NCI-H2227 treated with DMSO at 0.1 percent for 48 hours (cell line): ENCODE measurements at places on chromosomes 5 and 9.

- no peak for DNase-seq
Measured at GRCh38 chr9:107809871-107810460, 320.4 kb upstream of the KLF4 start.

GRCh38 chr9:138095813-138096518 lies 218.4 kb downstream of the CACNA1B start:
- no peak for DNase-seq

- DNase-seq: no peak
Measured at GRCh38 chr5:160221082-160221481, 8.2 kb upstream of the FABP6 start.

DNA sequence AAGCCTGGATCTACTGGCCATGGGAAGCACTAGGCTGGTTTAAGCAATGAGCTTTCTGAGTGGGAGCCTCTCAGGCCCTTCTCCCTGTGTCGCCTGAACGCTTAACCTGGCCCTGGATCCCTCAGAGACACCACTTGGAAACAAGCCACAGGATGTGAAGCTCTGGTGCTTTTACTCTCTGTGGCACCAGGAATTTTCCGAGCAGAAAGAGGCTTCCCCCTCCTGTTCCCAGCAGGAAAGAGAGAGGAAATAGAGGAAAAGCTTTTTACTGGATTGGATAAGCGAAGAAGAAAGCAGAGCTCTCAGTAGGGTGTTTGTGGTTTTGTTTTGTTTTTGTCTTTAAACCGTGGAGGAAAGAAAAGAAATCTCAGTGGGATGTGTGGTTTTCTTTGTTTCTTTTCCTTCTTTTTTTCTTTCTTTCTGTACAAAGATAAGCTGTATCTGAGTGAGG lies 34.5 kb downstream of the COL15A1 start:
- DNase-seq: no peak

GRCh38 chr9:124320062-124320973 lies 62.6 kb downstream of the NEK6 start:
- peak; percentile 32 for DNase-seq

GRCh38 chr9:34475097-34475496 lies 16.5 kb downstream of the DNAI1 start:
- no peak for DNase-seq

GRCh38 chr5:178182158-178182876 lies 4.9 kb downstream of the GMCL2 start:
- no peak for DNase-seq

DNA sequence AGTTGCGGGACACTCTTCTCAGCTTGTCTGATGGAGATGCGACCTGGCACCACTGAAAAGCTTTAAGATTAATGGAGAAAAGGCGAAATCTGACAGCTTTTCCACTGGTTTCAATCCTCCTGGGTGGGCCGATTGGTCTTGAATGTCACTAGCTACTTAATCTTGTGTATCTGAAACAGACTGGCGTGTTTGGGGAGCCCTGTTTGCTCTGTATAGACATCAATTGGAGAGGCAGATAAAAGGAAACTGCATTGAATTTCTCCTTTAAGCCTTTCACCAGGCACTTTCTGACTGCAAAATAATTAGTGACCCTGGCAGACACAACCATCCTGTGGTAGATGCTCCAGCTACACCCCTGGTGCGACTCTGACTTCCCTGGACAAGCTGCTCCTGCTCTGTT lies 224.2 kb downstream of the NDUFS4 start:
- DNase-seq: no peak

DNA sequence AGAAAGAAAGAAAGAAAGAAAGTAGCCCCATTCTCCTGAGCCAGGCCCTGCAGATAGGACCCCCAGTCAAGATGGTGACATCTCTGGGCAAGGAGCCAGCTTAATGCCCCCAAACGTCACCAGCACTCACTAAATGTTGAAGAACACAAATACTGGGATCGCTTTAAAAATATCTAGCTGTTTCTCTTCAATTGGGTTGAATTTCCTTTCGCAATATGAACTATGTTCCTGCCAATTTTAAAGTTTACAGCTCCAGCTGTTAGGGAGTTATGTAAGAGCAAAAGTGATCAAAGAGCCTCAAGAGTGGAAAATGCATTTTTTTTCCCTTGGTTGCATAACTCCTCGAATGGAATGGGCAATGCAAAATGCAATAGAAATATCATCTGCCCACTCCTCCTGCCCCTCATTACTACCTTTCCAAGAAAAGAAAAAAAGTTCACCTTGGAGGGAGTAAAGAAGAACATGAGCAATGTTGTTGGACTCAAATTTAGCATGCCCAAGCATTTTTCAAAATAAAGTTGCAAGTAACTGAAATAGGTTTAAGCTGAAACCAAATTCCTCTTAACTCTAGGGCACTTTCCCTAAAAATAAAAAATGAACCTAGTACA lies 244.2 kb upstream of the PIK3R1 start:
- DNase-seq: no peak

DNA sequence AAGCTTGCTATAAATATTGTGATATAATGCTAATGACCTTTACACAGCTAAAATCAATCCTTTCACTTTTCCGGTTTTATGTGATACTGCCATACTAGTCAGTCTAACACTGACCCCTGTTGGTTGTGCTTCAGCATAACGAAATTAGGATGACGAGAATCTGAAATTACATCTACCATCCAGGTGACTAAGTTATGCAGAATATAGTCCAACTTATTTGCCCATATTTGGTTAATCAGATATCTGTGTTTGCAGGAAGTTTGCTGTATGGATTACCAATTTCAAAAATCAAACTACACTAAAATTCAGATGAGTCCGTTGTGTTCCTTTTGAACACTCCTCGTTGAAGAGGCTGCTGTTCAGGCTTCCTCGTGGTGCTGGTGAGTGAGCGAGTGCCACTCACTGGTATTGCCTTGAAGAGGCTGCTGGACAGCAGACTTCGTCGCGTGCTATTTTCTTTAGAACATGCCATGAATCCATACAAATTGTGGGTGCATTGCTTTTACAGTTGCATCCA lies 32.5 kb downstream of the TENT4A start:
- no peak for DNase-seq

DNA sequence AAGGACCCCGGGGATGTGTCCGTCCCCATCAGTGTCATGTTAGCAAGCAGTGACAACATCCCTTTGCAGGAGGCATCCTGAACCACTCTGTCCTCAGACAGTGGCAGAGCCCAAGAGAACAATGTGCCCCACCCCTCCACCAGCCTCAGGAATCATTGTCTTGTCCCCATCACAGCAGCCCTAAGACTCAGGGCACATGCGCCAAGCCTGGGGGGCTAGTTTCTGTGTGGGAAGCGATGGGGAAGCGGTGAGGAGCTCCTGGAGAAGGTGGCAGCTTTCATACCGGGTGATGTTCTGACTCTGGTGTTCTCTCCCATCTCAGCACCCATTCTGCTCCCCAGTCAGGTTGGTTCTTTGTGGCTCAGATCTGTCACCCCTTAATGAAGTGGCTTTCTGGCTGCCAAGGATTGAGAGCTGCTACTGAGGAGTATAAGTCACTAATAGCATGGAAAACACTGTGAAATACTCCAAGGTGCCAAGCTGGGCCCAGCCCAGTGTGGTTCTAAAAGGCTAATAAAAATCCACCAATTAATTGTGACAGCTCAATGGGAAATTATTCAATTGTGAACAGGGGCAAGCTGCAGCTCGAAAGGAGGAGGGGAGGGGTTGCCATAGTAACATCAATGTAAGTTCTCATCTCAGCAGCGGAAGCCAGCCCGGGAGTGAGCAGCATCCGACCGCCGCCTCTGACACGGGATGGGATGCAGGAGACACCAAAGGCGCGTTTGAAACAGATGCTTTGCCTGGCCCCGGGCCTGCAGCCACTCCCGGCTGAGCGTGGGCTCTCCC lies 4.7 kb downstream of the QRFP start:
- DNase-seq: peak; percentile 3

- no peak for DNase-seq
Measured at GRCh38 chr9:127402401-127403090, 5.6 kb downstream of the SLC2A8 start.

DNA sequence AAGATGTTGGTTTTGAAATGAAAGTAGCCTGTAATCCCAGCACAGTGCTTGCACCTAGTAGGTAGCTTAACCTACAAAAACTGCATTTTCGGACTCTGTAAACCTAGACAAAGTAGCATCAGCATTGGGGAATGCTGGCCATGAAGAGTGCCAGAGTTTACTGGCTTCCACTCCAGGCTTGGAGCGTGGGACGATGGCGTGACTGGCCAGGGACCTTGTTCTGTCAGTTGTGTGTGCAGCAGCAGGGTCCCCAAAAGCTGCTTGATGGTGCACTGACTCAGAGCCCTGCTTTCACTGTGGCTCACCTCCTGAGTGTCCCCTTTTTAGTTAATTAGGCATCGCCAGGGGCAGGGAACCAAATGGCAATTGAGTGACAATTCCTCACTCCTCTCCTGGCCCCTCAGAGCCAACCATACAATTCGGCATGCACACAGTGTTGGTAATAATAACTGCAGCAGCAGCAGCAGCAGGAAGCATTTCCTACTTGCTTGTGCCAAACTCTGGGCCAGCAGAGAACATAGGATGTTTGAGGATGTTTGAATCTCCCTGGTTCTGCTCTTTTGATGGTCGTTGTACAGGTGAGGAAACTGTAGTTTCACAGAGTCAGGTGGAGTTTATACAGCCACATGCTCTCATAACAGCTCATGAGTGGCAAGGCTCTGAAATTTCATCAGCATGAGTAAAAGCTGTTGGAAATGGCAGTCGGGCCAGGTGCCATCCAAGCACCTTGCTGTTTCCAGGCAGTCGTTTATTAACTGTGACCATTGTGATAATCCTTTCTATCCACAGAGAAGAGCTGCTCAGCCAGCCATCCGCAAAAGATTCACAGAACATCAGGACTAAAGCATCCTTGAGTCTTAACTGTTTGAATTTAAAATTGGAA lies 4.2 kb downstream of the UBE2QL1 start:
- no peak for DNase-seq

GRCh38 chr9:95411054-95411892 lies 93.8 kb upstream of the FANCC start:
- no peak for DNase-seq

DNA sequence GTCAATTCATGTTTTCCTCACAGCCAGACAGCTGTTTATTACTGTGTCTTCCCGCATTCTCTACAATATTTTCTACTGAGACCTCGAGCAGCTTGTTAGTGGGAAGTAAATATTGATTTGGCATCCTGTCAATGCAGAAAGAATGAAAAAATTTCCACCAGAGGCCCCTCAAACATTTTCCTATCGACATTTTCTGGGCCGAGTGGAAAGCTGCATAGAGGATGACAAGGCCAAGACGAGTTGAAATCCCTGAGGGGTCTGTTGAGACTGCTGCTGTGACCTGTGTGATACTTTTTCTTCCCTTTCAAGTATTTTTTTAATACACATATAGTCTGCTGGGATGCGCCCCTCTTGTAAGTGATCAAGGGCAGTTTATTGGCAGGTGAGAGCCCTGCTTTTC lies 91.4 kb upstream of the SH3GL2 start:
- no peak for DNase-seq

GRCh38 chr5:109656829-109657228 lies 32.9 kb upstream of the MAN2A1 start:
- no peak for DNase-seq

DNA sequence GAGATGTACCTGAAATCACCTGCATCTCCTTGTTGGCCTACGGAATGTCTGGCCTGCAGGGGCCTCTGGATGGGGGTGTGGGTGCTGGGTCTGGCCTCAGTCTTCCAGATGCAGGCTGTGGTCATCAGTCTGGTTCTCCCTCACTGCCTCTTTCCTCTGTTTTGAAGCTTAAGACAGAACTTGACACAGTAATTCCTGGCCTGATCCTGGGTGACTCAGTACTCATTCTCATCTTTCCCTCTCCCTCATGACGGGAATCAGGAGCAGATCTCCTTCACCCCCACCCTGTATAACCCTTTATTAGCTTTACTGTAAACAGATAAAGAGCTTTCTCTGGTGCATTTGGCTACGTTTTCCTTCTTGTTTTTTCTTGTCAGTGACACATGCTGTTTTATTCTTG lies 89.3 kb upstream of the ADAMTS16 start:
- no peak for DNase-seq

- no peak for DNase-seq
Measured at GRCh38 chr5:98963019-98963418, 34.2 kb upstream of the CHD1 start.
